ENCODE measurements at places on chromosomes 2 and 18.

- DNase-seq: no peak
These were observed 45.0 kb upstream of the CYTIP start for GRCh38 chr2:157488877-157489276.

DNA sequence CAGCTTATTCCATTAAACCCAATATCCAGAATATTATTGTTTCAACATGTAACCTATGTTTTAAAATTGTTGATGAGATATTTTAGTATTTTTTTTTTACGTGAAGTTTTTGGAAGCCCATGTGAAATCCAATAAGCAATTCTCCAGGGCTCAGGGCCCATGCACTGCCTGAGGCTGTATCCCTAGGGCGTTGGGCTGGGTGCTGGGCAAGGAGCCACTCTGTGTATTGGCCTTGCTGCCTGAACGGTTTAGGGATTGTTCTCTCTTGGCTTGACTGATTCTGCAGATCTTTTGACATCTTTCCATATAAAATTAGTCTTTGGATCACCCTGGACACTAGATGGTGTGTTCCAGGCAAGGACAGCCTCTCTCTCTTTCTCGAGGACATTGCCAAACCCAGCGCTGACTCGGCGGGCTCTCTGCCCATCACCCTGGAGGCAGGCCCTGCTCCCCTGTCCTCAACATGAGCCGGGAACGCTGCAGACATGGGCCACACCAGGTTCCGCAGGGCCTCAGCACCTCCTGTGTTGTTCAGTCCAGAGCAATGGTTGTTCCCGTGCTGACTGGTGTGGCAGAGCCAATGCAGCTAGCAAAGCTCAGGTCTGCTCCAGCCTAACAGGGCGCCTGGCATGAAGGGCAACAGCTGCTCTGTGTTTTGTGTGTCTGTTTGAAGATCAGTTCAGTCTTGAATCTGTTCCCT, 163.0 kb downstream of the SEPTIN10 start:
- no peak for DNase-seq

- no peak for DNase-seq
These were observed 32.3 kb upstream of the ZBTB7C start for GRCh38 chr18:48441405-48441881.

- DNase-seq: no peak
These were observed 408.0 kb upstream of the RGPD4 start for GRCh38 chr2:107418708-107419107.

DNA sequence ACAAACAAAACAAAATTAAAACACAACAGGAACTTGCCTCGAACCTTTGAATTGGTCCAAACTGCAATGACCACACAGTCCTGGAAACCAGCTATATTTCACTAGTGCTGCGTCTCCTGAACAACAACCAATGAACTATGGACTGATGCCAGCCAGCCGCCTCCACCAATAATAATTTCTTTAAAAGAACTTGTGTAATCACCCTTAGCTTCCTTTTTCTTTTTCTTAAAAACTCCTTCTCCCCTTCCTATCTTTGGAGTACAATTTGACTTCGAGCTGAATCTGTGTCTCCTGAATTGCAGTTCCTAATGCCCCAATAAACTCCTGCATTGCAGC, 1.6 kb upstream of the CXXC1 start:
- no peak for DNase-seq

GRCh38 chr2:15472876-15473275, 88.3 kb downstream of the NBAS start:
- DNase-seq: no peak

GRCh38 chr18:9095297-9096006, 7.0 kb upstream of the NDUFV2 start:
- DNase-seq: peak; percentile 50

GRCh38 chr18:58280191-58280590, 236.2 kb downstream of the NEDD4L start:
- DNase-seq: no peak

DNA sequence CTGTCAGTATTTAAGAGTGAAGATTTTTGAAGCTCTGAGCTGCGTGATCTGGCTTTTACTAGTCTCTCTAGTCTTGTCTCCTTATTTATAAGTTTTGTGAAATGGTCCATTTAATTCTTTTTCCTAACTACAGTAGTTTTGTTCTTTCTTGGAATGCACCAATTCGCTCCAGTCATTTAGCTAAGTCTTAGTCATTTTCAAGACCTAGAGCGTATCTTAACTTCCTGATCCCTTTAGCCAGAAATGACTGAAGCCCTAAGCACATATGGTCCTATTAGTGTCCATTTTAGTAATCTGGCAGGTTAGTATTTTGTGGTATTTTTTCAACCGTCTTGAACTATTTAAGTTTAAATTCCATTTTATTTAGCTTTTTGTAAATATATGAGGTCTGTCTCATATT, 3.6 kb downstream of the BIRC6 start:
- DNase-seq: no peak

- DNase-seq: peak; percentile 90
These were observed at the start of gene SLC25A12 for GRCh38 chr2:171893824-171894611. Gene SLC25A12, minus strand, starts transcription at chr2:171894244. Its CDS starts 30 bp downstream, at chr2:171894214.

DNA sequence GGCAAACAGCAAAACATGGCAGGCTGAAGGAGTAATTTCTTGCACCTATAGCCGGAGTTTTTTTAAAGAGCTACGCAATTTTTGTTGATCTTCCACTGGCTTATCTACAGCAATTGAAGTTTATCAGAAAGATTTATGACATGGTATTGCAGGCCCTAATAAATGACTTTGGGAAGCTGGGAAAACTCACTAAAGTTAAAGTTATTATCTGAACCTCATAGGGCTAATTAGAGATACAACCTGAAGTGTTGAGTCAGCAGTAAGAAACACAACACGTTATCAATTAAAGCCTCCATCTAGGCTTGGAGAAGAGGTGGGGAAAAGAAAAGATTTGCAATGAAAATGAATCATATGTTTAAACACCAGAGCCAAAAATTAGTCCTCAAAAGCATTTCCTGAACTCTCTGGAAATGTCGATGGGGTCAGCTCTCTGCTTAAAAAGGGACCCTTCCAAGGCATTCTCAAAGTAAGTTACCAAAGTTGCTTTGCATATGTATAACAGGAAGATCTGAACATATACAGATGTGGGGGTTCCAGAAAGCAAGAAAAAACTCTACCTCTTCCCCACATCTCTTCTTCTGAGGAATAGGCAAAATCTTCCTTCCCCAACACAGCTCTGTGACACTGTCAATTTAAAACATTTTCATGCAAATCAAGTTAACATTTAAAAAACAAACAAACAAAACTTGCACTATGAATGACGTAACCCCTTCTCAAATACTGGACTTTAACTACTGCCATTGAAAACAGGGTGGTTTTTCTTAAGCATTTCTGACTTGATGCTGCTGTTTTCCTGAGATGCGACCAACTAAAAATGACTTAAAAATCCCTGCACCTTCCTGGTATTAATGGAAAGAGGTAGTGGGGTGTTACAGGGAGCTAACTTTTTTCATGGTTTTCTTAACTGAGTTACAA, 915.6 kb downstream of the NRXN1 start:
- no peak for DNase-seq

DNA sequence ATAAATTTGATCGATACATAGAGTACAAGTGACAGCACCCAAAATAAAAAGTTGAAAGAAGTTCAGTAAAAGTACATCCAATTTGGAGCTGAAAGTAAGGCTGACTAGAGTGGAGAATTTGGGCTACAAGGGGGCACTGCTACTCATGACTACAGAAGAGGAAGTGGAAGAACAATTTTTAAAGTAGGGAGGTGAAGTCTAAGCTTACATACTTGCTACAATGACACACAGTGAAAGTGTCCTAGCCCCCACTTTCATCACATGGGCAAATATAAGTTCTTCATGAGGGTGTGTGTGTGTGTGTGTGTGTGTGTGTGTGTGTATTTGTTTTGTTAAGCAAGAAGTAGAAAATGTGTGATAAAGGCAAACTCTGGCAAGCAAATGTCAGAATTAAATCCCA, 45.7 kb downstream of the MAP3K2 start:
- DNase-seq: peak; percentile 11

GRCh38 chr2:88091943-88092342, 24.3 kb downstream of the SMYD1 start:
- no peak for DNase-seq

DNA sequence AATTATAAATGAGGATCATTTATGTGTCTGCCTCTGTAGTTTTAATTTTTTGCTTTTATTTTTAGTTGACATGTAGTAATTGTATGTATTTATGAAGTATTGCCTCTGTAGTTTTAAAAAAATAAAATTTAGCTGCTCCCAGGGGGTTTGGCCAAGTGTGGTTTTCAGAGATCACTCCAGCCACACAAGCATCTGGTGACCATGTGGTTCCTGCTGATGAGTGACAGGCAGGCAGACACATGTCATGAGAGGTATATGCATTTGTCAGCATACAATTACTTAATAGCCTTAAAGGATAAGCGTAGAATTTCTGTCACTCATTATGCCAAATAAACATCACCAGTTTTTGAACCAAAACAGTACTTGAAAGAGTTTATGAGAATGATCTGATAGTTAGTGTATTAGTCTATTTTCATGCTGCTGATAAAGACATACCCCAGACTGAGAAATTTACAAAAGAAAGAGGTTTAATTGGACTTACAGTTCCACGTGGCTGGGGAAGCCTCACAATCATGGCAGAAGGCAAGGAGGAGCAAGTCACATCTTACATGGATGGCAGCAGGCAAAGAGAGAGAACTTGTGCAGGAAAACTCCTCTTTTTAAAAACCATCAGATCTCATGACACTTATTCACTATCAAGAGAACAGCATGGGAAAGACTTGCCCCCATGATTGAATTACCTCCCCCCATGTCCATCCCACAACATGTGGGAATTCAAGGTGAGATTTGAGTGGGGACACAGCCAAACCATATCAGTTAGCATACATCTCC, 29.6 kb downstream of the MREG start:
- no peak for DNase-seq

- DNase-seq: no peak
These were observed 54.9 kb downstream of the AKAIN1 start for GRCh38 chr18:5142131-5142530.

- DNase-seq: no peak
These were observed 454.1 kb downstream of the MEIS1 start for GRCh38 chr2:66888791-66889631.

DNA sequence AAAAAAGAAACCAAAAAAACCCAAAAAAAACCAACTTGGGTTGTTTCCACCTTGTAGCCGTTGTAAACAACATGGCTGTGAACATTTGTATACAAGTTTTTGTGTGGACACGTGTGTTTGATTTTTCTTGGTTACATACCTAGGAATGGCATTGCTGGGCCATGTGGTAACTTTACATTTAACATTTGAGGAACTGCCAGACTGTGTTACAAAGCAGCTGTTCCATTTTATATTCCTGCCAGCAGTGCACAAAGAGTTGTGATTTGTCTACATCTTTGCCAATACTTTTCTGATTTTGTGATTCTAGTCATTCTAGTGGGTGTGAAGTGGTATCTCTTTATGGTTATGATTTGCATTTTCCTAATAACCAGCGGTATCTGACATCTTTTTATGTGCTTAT, 22.5 kb downstream of the LPIN1 start:
- DNase-seq: no peak

DNA sequence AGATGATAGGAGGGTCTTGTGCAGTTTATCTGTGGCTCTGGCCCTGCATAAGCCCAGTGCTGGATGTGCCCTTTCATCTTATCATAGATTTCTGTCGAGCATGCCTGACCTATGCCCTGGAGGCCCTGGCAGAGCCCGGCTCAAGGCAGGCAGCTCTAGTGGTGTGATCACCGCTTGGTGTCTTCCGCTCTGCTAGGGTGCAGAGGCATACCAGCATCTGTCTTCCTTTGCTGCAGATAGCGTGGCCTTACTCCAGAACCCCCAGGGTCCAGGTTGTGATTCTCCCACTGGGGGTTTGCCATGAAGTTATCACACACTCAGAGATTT, 13.7 kb upstream of the TRAF3IP1 start:
- no peak for DNase-seq

GRCh38 chr18:21254576-21254975, 12.5 kb downstream of the GREB1L start:
- no peak for DNase-seq

GRCh38 chr2:81299841-81300240, 995.3 kb upstream of the LRRTM1 start:
- DNase-seq: no peak

- no peak for DNase-seq
These were observed 59.9 kb downstream of the ZRANB3 start for GRCh38 chr2:135471106-135471505.

DNA sequence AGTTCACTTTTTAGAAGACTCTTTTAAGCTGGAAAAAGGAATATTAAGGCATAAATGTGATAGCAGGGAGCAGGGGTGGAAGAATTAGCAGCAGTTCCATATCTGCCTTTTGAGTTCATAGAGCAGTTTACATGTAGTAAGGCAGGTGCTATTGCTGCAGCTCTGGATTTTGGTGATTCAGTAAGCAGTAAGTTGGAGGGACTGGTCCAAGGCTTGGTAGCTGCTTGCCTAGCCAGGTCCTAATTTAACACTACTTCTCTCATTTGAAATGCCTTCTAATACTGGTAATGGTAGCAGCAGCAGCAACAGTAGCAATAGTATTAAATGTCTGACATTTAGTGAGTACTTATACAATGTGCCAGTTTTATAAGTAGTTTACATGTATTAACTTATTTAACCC, 30.0 kb downstream of the HAT1 start:
- DNase-seq: no peak

- DNase-seq: no peak
These were observed 76.8 kb downstream of the CCBE1 start for GRCh38 chr18:59620381-59620780.

- DNase-seq: no peak
These were observed 44.8 kb downstream of the ARL4C start for GRCh38 chr2:234451852-234452625.

DNA sequence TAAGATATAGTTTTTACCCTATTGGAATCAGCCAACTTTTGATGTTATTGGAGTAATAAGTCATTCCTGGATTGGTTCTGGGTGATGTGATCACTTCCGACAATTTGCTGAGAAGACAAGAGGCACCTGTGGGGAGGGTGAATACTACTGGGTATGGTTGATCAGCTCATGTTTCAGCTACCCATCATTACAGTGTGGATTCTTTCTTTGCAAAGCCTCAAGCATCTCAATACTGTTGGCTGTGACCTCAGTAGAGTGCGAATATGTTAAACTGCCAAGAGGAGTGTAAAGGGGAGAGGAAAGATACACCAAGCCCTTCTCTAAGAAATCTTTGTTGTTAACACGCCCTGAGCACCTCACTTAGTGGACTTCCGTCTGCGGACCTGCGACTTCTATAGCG, 317.7 kb downstream of the TDRD15 start:
- no peak for DNase-seq

GRCh38 chr2:74646834-74647482, 1.2 kb downstream of the M1AP start:
- DNase-seq: no peak

DNA sequence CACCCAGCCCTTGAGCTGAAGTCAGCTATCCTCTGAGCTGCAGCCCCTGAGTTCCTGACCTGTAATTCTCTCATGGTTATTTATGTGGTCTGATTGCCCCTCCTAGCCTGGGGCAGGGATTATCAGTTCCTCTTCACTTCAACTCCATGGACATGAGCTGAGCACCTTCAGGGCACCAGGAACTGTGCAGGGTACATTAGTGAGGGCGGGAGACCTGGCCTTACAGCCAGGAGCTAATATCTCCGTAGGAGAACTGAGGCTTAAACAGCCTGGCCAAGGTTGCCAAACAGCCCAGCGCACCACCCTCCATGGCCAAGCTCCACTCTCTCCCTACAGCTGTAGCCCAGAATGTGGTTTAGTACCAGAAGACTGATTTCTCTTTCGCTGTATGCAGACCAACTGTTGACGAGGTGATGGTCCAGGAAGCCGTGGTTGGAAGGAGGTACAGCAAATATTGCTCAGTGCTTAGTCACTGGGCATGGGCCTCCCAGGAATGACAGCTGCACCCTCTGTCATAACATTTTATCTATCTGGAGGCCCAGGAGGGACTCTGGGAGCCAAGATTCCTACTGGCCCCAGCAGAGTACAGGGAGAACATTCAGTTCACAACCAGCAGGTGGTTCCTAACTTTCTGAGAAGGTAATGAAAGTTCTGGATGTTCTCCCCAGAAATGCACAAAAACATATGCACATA, 228.7 kb upstream of the SIX2 start:
- no peak for DNase-seq
